ENCODE measurements at places on chromosomes 1 and 21.

GRCh38 chr1:50415235-50416149 lies 7.8 kb downstream of the DMRTA2 start:
- DNase-seq, result no peak

DNA sequence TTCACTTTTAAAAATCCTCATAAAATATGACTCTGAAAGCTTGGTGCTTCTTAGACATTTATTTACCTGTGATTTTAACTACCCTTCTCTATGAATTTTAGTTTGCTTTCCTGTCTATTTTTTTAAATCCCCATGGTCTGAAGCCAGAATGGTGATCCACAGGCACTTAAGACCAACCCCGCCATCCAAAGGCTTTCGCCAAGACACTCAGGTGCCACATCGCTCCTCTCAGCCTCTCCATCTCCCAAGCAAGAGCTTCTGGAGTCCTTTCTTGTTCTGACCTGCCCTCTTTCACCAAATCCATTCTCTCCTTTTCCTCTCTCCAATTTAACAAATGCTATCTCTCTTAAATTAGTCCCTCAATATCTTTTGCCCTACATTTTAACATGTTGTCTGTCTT lies 464.6 kb downstream of the PCP4 start:
- DNase-seq, result no peak

- no peak for DNase-seq
Measured at GRCh38 chr1:57353654-57354053, 70.2 kb downstream of the DAB1 start.

GRCh38 chr21:20875742-20876141 lies 122.5 kb upstream of the NCAM2 start:
- DNase-seq, result no peak

DNA sequence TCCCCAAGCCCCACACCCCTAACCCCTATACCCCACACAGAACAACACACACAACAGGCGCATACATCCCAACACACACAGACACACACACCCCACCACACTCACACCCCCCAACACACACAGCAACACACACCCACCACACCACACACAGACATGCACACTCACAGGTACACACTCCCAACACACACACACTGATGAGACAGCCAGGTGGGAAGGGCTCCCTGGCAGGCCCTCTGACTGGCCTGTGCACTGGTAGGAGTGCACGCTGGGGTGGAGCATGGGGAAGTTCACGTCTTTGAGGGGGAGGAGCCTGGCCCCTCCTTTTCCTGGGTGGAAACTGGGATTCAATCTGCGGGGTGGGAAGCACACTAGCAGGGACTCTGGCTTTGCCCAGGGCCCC lies 116.7 kb downstream of the RHOU start:
- DNase-seq, result no peak

DNA sequence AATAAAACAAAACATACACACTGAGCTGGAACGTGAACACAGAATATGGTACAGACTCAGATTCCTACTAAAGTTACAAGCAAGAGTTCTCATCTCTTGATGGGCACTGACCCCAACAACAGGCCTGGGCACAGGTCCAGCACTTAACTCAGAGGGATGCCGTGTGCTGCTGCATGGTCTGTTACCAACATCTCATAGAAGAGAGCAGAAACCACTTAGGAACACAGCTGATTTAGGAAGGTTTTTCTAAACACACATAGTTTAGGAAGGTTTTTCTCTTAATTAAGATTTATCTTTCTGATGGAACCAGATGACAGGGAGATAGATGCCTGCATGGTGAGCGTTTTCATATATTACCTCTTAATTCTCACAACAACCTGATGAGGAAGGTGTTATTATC lies 1.5 kb downstream of the GCLM start:
- no peak for DNase-seq

DNA sequence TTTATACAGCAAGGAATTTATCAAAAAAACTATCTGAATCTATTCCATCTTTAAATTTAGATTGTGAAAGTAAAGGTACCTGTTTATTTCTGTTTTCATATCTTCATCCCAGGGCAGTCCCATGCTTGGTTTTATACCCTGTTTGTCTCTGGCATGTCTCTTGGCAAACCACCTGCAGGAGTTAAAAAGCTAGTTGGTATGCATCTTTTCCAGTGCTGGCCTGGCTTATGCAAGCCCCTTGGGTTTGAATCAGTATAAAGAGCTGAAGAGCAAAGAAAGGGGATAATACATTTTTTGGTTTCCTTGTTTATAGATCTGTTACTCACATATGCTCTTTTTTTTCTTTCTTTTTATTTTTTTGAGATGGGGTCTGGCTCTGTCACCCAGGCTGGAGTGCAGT lies 37.8 kb downstream of the LRRC8C start:
- no peak for DNase-seq

DNA sequence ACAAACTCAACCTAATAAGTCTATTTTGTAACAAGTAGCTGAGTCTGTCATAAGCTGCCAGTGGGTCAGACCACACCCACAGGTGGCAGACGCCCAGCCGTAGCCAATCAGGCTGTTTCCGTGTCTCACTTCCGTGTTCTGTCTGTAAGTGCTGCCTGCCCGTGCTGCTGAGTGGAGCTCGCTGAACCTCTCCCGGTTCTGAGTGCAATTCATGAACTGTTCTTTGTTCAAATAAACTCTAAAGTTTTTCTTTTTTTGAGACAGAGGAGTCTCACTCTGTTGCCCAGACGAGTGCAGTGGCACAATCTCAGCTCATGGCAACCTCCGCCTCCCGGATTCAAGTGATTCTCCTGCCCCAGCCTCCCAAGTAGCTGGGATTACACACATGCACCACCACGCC lies 25.1 kb downstream of the POFUT2 start:
- DNase-seq, result no peak

GRCh38 chr1:30129421-30130055 lies 593.8 kb downstream of the MATN1 start:
- DNase-seq, result no peak

- DNase-seq, result no peak
Measured at GRCh38 chr1:159084867-159085266, 8.3 kb upstream of the AIM2 start.

DNA sequence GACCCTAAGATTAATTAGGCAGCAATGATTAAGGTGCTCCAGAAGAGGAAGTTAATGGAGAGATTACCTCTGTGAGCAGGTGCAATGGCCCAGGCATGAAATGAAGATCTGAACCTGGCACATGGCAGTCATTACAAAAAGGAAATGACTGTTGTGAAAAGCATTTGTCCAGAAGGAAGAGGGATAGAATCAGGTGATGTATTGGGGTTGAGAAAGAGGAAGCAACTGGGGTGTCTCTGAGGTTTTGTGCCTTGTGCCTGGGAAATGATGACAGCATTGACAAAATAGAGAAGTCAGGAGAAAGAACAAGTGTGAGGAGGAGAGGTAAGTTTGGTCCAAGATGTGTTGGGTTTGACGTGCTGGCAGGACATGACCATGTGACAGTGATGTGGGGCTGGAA lies 5.6 kb downstream of the CRCT1 start:
- no peak for DNase-seq

DNA sequence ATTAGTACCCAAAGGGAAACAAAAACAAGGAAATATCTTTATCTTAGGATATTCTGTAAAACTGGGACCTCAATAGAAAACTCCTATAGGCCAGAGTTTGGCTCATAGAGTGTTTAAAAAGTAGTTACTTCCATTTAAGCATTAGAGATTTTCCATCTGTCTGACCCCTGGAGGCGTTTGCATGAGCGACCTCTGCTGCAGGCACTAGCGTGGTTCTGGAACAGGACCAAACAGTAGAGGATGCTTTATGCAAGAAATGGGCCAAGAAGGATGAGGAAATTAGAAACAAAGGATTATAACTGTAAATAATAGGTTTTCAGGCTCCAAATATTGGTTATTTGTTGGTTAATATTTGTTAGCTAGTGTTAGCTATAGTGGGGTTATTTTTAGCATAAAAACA lies 5.7 kb downstream of the ZBTB40 start:
- DNase-seq, result no peak

DNA sequence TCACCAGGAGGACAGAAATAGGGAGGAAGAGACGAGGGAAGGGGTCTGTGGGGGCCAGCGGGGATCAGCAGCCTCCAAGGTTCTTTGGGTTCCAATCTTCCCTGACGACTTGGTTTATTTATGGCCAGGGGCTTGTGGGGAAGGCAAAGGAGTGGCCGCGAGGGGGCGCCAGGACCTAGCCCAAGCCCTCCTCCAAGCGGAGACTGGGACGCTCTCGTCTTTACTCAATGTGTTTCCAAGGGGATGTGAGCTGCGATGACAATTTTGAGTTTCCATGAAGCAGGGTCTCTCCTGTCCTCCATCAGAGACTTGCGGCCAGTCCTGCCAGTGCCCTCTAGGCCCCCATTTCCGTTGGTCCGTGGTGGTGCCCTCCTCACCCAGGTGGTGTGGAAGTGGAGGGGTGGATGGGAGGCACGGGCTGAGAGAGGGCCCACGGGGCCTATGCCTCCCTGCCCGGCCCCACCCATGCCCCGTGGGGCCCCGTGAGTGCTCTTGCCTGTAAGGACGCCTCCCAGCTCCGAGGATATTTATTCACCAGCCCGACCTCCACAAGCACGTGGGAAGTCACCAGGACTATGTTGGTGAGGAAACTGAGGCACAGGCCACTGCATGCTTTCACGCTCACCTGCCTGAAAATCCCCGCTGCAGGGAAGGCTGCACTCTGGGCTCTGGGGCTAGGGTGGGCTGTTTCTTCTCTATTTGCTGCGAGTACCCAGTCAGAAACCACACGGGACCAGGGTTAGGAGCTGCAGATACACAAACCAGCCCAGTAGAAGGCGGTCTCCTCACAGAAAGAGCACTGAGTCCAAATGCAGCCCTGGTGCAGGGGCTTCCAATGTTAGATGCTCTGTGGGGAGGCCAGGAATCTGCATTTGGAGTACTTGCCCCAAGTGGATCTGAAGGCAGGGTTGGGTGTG lies 26.5 kb downstream of the DMRTB1 start:
- DNase-seq, result no peak

DNA sequence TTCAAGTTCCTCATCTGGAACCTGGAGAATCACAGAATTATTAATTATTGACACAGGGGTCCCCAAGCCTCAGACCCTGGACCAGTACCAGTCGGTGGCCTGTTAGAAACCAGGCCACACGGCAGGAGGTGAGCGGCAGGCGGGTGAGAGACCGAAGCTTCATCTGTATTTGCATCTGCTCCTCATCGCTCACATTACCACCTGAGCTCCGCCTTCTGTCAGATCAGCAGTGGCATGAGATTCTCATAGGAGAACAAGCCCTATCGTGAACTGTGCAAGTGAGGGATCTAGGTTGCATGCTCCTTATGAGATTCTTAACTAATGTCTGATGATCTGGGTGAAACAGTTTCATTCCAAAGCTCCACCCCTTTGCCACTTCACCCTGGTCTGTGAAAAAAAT lies 125.9 kb downstream of the C1orf21 start:
- DNase-seq, result no peak

- DNase-seq, result no peak
Measured at GRCh38 chr1:197546989-197547388, 228.3 kb downstream of the DENND1B start.

DNA sequence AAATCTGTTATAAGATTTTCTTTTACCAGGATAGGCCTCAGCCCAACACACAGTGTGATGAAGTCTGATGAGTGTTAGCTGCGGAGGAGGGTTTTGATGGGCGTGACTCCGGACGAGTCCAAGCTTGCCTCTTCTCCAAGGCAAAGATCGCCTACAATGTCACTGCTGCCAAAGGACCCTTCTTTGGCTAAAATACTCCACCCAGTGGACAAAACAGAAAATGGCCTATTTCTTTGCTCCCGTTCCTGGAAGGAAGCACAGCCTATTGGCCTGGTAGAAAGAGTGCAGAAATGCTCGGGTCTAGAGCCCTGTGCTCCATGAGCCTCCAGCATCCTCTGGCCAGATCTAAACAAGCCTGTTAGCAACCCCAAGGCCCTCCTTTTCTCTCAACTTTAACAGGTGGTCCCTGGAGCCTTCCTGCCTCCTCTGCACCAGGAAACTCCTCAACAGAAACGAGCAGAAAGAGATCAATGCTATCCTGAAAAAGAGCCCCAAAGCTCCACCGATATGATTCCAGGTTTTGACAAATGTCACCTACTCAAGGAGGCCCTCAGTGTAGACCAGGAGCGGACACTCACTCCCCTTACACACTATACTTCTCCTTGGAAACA lies 3.4 kb upstream of the CASQ2 start:
- DNase-seq, result no peak

DNA sequence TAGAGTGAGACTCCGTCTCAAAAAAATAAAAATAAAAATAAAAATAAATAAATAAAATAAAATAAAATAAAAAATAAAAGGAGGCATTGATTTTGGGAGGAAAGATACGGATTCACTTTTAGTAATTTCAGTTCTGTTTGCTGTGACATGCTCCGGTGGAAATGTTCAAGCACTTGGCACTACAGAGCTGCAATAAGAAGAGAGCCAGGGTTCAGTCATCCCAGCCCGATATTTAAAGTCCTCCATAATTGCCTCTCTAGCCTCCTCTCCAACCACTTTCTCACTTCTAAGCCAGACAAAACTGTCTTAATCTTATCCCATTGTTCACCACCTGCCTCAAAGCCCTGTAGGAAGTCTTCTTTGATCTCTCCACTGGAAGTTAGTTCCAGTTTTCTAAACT lies 55.0 kb upstream of the MACF1 start:
- DNase-seq, result no peak

DNA sequence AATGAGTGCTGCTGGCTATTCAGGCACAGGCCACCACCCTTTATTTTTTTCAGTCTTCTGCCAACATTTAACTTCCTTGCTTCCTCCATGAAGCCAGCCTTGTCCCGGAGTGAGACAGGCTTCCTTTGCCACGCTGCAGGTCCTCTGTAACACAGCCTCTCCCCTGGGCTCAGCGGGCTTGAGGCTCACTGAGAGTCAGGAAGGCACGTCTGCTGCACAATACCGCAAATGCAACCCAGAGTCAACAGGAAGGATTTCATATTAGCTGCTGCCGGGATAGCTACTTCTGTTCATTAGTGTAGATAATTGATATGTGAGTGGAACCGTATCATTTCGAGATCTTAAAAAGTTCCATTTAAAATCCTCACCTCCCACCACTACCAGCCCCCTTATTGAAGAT lies 22.5 kb downstream of the MYOG start:
- DNase-seq, result no peak

GRCh38 chr1:23483321-23484252 lies at the start of gene ASAP3:
Gene ASAP3, minus strand, starts transcription at chr1:23484179. Its CDS starts 46 bp downstream, at chr1:23484133.
- no peak for DNase-seq

- peak; percentile 45 for DNase-seq
Measured at GRCh38 chr1:43414634-43415223, 25.0 kb downstream of the SZT2 start.

- peak; percentile 58 for DNase-seq
Measured at GRCh38 chr1:198656500-198656932, 17.7 kb downstream of the PTPRC start.

GRCh38 chr1:151626740-151627334 lies 15.0 kb downstream of the SNX27 start:
- DNase-seq, result no peak

DNA sequence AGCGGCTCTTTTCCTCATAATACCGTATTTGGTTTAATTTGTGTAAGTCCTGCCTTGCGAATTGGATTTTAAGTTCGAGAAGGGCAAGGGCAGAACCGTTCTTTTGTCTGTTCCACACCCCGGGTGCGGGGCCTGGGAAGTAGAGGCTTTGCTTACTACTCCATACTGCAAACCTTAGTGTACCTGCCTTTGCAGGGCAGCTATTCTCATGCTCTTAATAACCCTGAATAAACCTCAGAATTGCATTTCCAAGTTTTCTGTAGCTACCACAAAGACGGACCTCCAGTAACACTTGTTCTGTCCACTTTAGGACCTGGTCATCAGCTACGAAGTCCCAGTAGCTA lies 657 bp upstream of the HNRNPU start:
- no peak for DNase-seq

- peak; percentile 58 for DNase-seq
Measured at GRCh38 chr1:43836267-43836951, 97.2 kb upstream of the ARTN start.

Data from stimulated activated CD4-positive, alpha-beta T cell treated with anti-CD3 and anti-CD28 coated beads, Interleukin-15, amount 100 ng/mL, for 1 hour (primary cell).